ENCODE measurements at places on chromosomes 5 and 9.

DNA sequence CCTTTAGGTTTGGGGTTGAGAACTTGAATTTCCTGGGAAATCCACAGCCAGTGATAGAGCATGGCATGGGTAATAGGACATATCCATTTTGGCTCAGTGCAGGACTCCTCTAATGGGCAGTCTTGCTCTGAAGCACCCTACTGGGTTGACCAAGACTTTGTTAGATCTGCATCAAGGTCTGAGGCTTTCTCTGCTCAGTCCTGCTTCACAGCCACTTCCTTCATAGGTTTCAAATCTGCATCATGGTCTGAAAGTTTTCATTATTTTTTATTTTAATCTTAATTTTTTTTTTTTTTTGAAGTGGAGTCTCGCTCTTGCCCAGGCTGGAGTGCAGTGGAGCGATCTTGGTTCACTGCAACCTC lies 36.5 kb downstream of the KIF2A start:
- DNase-seq, result no peak

GRCh38 chr5:88854769-88855168 lies 28.2 kb downstream of the MEF2C start:
- DNase-seq, result no peak

- no peak for DNase-seq
These were observed 29.4 kb upstream of the TNIP1 start for GRCh38 chr5:151110122-151110681.

DNA sequence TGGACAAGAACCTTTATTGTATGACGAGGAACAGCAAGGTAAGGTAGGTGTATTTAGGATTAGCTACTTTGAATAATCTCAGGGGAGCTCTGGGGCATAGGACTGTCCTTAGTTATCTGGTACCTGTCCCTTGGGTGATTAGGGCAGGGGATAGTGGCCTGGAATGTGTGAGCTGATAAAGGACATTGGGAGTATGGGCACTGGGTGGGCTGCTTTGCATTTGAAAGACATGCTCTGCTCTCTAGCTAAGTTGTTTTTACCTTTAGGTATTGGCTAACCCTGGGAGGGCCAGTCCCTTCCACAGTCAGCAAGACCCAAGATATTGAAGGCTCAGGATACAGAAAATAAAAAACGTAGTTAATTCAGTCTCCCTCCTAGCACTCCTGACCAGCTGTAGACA lies 282.8 kb upstream of the C9orf72 start:
- DNase-seq, result no peak

DNA sequence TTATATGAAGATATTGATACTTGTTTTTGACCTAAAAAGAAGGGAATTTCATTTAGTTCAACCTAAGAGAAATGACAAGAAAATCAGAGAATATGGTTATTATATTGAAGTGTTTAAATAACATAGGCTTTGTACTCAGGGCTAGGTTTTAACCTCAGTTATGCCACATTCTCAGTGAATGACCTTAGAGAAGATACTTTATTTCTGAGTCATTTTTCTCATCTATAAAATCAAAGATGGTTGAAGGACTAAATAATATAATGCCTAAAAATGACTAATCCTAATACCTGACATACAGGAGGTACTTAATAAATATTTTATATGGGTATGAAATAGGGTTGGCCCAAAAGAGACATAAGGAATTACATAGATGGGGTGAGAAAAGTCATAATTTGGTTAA lies 32.3 kb downstream of the DIMT1 start:
- no peak for DNase-seq

GRCh38 chr9:131657037-131657377 lies 82.9 kb downstream of the RAPGEF1 start:
- DNase-seq, result no peak

DNA sequence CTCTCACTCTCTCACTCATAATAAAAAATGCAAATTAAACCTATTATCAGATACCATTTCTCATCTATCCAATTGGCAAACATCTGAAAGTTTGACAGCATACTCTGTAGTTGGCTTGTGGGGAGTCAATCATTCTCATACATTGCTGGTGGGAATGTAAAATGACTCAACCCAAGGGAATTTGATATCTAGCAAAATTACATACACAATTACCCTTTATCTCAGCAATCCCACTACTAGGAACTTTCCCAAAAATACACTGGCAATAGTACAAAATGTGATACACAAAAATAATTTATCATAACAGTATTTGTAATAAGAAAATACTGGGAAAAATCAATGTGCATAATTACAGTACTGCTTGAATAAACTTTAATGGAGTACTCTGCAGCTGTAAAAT lies 731.3 kb downstream of the DTWD2 start:
- no peak for DNase-seq

DNA sequence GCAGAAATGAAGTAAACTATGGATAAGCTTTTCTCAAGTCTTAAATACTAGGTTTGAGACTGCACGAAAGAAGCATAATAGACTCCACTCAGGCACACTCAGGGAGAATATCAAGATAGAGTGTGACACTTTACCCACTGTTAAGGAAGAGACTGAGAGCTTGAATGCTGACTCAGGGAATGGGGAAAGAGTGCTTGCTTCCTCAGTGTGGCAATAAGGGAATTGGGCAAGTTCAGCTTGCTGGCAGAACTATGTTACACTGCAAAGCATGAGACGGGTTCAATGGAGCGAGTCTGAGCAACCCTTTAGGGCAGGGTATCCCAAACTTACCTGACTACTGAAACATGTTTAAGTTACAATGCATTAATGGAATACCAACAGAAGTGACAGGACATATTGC lies 237.7 kb upstream of the MEF2C start:
- DNase-seq, result no peak

- DNase-seq, result no peak
These were observed 174.9 kb upstream of the SPRY4 start for GRCh38 chr5:142499591-142500226.

DNA sequence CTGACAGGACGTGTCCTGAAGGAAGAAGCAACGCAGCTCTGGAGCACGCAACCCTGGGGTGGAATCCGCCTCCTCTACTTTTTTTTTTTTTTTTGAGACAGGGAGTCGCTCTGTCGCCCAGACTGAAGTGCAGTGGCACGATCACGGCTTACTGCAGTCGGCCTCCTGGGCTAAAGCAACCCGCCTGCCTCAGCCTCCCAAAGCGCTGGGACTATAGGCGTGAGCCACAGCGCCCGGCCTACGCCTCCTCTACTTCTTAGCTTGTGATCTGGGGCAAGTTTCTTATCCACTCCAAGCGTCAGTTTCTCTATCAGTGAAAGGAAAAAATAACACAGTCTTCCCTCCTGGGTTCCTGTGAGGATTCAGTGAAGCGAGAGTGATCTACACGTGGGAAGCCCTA lies 96.1 kb upstream of the RAPGEF1 start:
- no peak for DNase-seq

- DNase-seq, result no peak
These were observed 24.2 kb downstream of the PPARGC1B start for GRCh38 chr5:149754172-149754880.

GRCh38 chr9:81678088-81678487 lies 11.3 kb downstream of the TLE1 start:
- no peak for DNase-seq

GRCh38 chr9:115522912-115523311 lies 405.0 kb upstream of the TNC start:
- no peak for DNase-seq

GRCh38 chr9:108691614-108692013 lies 164.2 kb downstream of the ACTL7B start:
- no peak for DNase-seq

DNA sequence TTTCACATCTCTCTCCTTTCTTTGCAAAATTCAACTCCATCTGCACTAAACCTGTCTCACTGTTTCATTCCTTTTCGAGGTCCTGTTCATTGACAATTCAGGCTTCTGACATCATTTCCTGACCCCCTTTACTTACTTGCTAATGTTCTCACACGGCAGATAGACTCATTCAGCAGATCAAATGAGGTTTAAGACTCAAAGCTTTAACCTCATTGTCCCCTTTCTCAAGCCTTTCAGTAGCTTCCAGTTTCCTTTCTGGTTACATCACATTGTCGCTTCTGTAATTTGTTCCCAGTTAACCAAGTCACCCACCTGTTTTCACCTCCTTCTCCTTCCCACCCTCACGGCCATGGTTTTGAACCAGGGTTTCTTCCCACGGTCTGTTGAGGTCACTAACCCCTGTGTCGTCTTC lies 143.4 kb upstream of the OTULINL start:
- DNase-seq, result no peak

DNA sequence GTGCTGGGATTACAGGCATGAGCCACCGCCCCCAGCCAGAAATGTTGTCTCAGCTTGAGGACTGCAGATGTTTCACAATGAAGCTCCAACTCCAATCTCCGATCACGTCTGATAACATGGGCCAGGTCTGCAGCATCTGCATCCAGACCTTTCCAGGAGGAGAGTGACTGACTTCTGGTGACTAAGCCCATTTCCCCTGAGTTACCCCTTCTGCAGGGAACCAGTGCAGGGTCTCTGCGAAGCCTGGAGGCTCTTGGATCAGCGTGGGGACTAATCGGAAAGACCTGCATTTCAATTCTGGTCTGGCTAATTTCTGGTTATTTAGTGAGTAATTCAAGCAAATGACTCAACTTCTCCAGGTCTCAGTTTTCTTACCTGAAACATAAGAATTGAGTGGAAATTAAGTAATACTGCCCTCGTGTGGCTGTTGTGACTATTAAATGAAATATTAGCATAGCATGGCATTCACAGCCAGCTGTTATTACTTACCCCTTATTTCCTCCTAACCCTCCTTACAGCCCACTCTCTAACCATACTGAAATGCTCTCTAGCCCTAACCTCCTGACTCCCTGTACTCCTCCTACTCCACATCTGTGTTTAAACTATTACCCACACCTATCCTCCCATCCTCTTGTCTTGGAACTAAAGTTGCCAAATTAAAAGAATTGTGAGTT lies 2.2 kb upstream of the GNPDA1 start:
- DNase-seq, result peak; percentile 57

GRCh38 chr9:112505607-112506006 lies 19.0 kb downstream of the KIAA1958 start:
- no peak for DNase-seq

DNA sequence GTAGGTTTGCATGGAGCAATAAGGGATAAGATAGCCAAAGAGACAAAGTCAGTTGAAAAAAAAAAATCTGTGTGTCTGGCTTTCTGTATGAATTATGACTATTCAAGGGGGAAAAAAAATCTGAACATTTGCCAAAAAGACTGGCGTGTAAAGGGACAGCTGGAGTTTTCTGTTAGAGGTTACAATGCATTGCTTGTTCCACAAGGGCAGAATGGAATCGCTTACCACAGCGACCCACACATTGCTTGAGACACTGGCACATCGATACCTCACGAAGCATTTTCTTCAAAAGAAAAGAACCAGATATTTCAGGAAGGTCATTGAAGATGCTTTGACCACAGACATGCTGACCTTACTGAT lies 327.8 kb downstream of the TMEM167A start:
- no peak for DNase-seq

- DNase-seq, result no peak
These were observed 57.4 kb upstream of the DMRTA1 start for GRCh38 chr9:22389271-22389670.

GRCh38 chr9:112348257-112349007 lies 15.0 kb upstream of the PTBP3 start:
- no peak for DNase-seq

DNA sequence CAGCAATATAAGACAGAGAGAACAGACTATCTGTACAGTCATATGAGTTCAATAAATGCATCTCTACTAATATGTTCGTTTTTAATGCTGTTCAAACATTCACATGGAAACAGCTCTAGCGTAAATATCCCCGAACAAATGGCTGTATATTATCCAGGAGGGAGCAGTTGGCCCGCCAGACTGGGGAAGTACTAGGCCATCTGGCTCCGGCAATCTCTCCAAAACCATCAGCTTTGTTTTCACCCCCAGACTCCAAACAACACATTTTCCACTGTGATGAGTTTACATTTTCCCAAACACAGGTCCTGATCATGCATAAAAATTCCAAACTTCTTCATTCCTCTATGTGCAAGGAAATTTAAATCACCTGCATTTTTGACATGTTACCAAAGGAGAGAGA lies 8.7 kb downstream of the EBF1 start:
- DNase-seq, result no peak

GRCh38 chr5:78550891-78551290 lies 97.7 kb downstream of the LHFPL2 start:
- no peak for DNase-seq

- no peak for DNase-seq
These were observed 2.9 kb downstream of the TLN1 start for GRCh38 chr9:35729101-35729500.

DNA sequence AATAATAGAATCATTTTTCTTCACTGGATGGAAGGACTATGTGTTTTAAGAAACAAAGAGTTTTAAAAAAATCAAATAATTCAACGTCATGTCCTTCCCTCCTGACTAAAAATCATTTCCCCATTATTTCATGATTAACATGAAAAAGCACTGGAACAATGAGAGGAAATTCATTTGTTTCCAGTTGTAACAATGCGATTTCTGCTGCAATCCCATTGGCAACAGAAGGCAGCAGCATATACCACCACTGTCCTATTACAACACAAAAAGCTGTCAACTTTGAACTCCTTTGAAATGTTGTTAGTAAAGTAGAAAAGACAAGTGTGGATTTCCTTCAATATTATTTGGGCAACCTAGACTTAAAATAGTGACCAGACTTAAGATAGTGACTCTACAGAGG lies 3.1 kb downstream of the C5orf63 start:
- no peak for DNase-seq

DNA sequence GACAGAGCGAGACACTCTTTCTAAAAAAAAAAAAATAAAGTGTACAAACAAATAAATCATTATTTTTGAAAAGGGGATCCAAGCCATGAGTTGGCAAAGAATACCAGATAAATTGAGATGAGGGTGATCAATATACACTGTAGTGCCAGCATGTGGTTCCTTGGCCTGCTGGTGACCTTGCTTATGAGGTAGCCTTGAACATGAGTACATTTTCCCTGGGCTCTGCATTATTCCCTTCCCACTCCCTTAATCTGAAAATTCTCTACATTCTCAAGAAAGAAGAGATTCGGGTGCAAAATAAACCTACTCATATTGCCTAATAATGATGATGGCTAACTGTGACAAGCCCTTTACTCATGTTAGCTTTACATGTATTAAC lies 33.3 kb downstream of the SH3RF2 start:
- no peak for DNase-seq

DNA sequence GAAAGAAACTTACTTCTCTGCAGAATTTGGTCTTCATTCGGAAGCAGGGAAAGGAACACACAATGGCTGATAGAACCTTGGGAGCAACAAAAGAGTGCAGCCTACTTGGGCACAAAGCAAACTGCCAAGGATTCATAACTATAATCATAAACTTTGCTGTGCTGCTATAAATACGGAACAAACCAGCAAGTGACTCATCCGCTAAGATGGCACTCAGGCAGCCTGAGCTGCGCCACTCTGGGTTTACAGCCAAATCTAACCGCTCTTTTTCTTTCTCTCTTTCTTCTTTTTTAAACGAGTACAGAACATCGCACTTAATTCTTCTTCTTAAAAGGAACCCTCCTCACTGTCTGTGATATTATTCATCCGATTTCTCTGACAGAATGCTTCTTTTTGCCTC lies 81.1 kb downstream of the PTPN3 start:
- no peak for DNase-seq

- no peak for DNase-seq
These were observed 34.0 kb upstream of the SLC28A3 start for GRCh38 chr9:84374516-84374915.

GRCh38 chr5:181044662-181045305 lies 4.7 kb downstream of the BTNL9 start:
- no peak for DNase-seq
